Amniotic stem cell (primary cell): ENCODE measurements at places on chromosomes 11 and 22.
A peak's percentile ranks its signal among the peaks of the same experiment; 100 is the strongest.

GRCh38 chr11:93432247-93432646, 101.7 kb downstream of the DEUP1 start:
- DNase-seq = no peak

GRCh38 chr11:109958821-109959166, 134.4 kb upstream of the ZC3H12C start:
- DNase-seq = no peak

GRCh38 chr22:23289851-23290724, 109.8 kb downstream of the BCR start:
- no peak for DNase-seq

GRCh38 chr11:72591785-72592502, 82.3 kb downstream of the PDE2A start:
- DNase-seq = no peak

GRCh38 chr11:45578316-45578715, 87.1 kb downstream of the CHST1 start:
- no peak for DNase-seq

DNA sequence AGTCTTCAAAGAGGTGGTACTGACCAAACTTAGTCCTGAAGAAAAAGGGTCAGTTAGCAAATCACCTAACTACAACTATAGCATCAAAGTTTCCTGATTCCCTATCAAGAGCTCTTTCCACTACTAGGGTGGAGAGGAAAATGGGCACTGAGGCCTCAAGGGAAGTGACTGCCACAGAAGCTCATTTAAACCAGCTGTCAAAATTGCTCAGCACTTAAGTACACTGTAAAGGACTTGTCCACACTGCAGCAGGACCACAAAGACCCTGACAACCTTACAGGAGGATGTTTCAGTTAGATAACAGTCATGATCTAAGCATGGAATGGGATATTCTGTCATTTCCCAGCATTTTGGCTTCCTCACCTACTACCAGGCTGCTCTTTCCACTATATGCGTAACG, 33.0 kb downstream of the FAM168A start:
- no peak for DNase-seq

DNA sequence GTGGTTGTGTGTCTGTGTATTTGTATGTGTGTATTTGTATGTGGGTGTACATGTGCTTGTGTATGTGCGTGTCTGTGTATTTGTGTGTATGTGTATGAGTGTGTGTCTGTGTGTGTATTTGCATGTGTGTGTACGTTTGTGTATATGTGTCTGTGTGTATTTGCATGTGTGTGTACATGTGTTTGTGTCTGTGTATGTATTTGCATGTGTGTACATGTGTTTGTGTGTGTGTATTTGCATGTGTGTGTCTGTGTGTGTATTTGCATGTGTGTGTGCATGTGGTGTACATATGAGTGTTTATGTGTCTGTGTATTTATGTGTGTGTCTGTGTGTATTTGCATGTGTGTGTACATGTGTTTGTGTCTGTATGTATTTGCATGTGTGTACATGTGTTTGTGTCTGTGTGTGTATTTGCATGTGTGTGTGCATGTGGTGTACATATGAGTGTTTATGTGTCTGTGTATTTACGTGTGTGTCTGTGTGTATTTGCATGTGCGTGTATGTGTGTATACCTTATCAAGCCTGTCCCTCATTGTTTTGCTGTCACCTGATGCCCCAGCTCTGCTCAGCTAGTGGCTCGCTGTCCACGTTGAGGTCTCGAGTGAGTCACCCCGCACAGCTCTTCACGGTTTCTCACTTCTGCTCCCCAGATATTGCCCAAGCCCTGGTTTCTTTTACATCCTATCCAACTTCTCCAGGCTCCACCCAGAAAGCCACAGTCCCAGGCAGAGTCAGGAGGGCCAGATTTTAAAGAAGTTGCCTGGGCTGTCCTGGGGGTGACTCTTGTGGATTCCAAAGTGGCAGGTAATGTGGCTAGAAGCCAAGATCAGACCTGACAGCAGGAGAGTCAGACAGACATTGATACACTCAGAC, 15.2 kb downstream of the MB start:
- peak; percentile 8 for DNase-seq

DNA sequence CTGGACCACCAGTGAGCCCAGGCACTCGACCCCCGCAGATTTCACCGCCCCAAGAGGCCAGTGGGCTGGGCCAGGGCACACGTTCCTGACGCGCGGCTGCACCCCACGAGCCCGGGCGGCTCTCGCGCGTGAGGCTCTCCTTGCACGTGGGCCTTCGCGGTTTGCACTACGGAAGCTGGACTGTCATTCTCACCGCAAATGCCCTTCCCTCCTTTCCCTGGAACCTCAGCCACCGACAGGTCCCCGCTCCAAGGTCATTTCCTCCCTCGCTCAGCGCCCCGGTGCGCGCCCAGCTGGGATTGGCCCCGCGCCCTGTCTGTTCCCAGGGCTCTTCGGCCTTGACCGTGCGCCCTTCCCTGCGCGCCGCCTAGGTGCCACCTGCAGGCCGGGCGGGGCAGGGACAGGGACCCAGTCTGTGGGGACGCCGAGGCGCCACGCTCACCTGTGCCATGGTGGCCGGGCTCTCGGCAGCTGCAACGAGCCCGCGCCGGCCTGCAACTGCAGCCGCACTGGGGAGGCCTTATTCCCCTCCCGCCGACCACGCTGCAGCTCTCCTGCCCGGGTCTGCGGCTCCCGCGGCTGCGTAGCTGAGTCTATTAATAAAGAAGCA, 2.1 kb upstream of the CPT1A start:
- DNase-seq = no peak

GRCh38 chr11:8810540-8811301, 100.3 kb upstream of the AKIP1 start:
- peak; percentile 57 for DNase-seq

- no peak for DNase-seq
Observed at GRCh38 chr11:33932721-33933120, 40.8 kb upstream of the LMO2 start.

- no peak for DNase-seq
Observed at GRCh38 chr11:84691830-84692229, 935.3 kb downstream of the DLG2 start.

- DNase-seq = no peak
Observed at GRCh38 chr22:36409911-36410756, 22.4 kb upstream of the MYH9 start.

GRCh38 chr11:116501728-116502127, 271.1 kb downstream of the BUD13 start:
- no peak for DNase-seq

GRCh38 chr22:50396751-50397370, 53.7 kb downstream of the PPP6R2 start:
- DNase-seq = no peak

DNA sequence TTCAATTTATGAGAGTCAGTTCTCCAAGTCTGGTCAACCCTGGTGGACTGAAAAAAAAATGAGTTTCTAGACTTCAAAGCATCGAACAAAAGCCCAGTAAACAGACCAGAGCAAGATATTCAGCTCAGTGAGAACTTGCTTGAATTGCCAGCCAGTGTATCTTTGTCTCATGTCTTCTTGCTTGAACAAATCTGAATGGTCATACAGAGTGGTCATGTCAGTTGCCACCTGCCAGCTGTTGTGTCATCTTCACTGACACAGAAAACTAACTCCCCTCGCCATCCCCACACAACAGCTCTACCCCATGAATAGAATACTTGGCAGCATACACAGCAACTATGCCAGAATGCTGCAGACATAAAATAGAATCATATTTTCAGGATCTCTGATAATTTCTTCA, 27.5 kb upstream of the CALCB start:
- no peak for DNase-seq

- no peak for DNase-seq
Observed at GRCh38 chr11:100872951-100873740, 186.1 kb downstream of the ARHGAP42 start.

- DNase-seq = peak; percentile 43
Observed at GRCh38 chr11:125874556-125875124, 12.8 kb upstream of the HYLS1 start.

DNA sequence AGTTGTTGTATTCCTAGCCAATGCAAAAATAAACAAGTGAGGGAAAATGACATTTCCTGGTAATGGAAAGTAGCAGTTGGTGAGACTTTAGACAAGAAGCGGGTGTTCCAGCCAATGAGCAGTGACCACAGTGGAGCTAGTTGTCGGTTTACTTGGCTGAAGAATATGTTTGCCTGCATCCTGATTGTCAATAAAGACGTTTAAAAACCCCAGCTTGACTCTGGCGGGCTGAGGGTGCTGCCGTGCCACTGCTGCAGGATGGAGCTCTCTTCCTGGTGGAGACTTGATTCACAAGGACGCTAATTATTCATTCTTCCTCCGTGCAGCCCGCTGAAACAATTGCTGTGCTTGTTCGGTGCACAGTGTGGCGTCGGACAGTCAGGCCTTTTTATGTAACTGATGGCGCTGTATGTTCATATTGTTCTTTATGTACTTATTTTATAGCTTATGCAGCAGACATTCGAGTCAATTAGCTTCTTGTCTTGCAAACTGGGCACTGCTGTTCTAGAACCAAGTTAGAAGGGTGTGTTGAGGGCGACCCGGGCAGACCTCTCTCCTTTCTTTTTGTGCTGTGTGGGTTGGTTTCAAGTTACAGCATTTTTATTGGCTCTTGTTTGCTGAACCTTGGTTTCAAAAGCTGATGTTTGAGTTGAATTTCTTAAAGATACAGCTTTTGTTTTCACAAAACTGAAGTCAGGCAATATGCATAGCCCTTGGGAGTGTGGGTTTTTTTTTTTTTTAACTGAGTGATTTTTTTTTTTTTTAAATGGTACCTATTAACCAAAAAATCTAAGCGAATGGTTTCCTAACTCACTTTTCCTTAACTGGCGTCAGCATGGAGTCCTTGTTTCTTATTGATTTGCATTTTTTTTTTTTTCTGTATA, 153.9 kb downstream of the TEAD1 start:
- DNase-seq = peak; percentile 33

DNA sequence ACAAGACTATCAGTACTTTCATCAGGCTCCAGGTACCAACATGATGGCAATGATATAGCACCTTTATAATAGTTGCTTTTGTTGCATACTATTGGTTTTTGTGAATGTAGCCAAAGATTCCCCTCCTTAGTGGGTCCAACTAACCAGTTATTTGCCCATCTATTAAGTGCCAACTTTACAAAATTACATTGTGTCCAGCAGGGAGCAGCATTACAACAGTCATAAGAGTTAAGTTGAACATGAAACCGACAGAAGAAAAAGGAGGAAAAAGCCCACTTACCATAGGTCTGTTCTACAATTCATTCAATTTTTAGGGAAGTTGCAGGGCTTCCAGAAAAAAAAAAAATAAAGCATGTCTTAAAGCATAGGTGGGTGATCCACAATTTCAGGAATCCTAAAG, 21.6 kb downstream of the IMMP1L start:
- DNase-seq = peak; percentile 10

DNA sequence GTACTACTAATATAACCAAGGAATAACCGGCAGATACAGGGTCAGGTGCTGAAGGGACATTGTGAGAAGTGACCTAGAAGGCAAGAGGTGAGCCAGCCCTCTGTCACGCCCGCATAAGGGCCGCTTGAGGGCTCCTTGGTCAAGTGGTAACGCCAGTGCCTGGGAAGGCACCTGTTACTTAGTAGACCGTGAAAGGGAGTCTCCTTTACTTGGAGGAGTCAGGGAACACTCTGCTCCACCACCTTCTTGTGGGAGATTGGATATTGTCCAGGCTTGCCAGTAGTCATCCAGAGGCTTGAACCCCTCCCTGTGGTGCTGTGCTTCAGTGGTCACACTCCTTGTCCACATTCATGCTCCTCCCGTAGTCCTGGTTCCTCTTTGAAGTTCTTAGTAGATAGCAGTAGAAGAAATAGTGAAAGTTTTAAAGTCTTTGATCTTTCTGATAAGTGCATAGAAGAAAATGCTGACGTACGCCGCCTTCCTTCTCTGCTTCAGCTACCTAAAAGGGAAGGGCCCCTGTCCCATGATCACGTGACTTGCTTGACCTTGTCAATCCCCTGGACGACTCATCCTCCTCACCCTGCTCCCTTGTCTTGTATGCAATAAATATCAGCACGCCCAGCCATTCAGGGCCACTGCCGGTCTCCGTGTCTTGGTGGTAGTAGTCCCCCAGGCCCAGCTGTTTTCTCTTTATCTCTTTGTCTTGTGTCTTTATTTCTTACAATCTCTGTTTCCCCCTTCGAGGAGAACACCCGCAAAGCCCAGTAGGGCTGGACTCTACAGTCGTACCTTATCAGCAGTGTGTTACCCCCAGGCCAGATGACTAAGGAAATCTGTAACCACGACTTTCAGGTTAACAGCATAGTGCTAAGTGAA, 6.1 kb downstream of the NUP50 start:
- DNase-seq = no peak

GRCh38 chr11:96187822-96188221, 155.2 kb downstream of the MAML2 start:
- peak; percentile 19 for DNase-seq

- no peak for DNase-seq
Observed at GRCh38 chr11:64865286-64866172, 12.9 kb downstream of the EHD1 start.

DNA sequence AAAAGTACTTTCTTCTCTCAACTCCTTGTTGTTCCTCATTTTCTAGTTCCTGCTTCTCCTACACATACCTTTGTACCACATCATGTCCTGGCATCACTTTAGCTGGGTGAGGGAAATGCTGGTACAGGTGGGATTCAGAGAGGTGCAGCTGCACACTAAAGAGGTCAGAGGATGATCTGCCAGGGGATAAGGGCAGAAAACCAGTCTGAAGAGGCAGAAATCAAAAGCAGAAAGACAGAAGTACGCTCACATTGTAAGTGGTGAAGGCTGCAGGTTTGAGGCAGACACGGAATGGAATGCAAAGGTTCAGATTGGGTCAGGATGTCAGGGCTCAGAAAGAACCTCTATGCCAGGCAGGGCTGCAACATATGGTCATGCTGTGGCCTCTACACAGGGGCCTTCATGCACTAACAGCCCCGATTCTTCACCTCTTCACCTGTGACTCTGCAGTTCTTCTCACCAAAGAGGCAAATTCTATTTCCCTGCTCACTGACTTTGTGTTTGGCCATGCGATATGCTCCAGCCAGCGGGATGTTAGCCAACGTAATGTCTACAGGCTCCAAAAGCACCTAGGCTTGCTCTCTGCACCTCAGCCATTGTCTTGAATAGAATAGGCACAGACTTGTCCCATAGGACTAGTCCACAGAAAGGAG, 373.7 kb downstream of the NXPE2 start:
- no peak for DNase-seq

GRCh38 chr11:124737638-124738305, 2.0 kb upstream of the NRGN start:
- no peak for DNase-seq

DNA sequence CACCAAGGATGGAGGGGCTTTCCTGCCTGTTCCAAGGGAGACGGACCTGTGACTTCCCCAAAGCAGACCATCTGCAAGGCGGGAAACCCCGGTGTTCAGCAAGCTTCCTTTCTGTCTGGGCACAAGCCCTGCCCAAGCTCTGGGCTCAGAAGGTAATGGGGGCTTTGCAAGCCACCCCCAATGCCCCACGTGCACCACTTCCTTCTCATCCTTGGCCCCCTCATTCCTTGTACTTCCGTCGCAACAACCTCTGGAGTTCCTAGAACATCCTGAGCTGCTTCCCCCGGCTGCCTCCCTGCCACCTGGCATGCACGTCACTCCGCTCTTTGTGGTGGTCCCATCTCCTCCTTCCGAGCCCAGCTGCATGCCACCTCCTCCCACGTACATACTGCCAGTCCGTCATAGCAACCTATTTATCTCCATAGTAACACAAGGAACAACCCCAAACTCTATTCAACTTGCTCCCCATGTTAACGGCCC, 3.9 kb downstream of the MYEOV start:
- DNase-seq = no peak
